CD4-positive, alpha-beta T cell treated with Interleukin-15 for 4 hours (primary cell): ENCODE measurements at places on chromosomes 6 and 20.

DNA sequence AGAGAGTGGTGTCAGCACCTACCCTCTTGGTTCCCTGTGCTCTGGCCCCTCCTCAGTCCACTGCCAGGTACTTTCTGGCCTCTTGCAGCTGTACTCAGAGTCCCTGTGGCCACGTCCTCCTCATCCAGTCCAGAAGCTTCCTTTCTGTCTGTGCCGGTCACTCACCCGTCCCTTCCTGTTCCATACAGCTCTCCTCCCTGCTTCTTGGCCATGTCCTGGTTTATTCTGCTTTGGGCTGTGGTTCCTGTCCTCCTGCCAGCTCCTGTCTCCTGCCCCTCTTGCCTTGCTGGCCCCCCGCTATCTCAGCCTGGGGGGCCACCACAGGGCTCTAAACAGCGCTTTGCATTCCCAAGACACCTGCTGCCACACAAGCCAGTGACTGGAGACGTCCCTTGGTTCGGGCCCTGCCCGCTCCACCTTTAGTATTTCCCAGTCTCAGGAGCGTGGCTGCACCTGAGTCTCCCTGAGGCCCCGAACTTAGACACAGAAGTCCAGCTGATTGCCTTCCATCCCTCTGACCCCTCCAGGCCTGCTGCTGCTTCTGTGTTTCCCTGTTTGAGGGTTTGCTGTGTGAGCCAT, 15.5 kb upstream of the RBM38 start:
- DNase-seq, result no peak

DNA sequence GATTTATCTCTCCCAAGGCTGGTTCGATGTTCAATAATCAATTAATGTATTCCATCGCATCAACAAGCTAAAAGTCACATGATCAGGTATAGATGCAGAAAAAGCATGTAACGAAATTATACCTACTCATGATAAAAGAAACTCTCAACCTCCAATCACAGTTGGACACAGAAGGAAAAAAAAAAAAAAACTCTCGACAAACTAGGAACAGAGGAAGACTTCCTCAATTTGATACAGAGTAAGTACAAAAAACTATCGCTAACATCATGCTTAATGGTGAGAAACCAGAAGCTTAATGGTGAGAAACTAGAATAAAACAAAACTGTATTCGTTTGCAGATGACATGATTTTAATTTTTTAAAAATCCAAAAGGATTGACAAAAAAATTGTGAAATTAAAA, 62.0 kb upstream of the SMIM29 start:
- no peak for DNase-seq

- no peak for DNase-seq
Measured at GRCh38 chr20:34403908-34404307, 40.8 kb downstream of the ITCH start.

DNA sequence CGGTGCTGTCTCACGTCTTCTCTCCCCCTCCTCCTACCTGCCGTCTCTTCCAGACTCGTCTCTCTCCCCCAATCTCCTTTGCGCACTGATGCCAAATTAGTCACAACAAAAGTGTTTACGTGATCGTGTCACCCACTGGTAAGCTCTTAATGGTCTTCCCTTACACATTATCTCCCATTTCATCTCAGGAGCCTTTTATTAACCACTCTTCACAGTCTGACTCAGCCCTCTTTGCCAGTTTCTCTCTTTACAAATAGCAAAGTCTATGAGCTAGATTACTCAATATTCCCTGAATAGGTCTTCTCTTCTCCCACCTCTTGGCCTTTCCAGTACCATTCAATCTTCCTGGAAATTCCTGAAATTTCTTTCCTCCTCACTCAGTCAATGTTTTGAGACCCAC, 247.0 kb downstream of the ESR1 start:
- no peak for DNase-seq

DNA sequence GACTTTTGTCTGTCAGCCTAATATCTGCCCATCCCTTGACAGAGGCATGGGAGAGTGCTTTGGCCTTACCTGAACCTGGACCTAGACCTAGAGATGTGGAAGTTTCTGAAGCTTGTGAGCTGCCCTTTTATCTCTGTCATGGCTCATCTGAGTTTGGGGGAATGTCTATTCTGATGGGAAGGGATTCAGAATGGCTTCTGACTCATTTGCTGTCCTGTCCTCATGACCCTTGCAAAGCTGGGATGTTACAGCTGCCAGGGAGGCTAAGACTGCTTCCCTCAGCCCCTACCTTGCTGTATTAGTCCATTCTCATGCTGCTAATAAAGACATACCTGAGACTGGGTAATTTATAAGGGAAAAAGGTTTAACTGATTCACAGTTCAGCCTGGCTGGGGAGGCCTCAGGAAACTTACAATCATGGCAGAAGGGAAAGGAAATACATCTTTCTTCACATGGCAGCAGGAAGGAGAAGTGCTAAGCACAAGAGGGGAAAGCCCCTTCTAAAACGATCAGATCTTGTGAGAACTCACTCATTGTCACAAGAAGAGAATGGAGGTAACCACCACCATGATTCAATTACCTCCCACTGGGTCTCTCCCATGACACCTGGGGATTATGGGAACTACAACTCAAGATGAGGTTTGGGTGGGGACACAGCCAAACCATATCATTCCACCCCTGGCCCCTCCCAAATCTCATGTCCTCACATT, 252.2 kb downstream of the ERMARD start:
- DNase-seq, result no peak

- DNase-seq, result no peak
Measured at GRCh38 chr6:155121699-155122098, 126.6 kb downstream of the TIAM2 start.

- DNase-seq, result no peak
Measured at GRCh38 chr6:17381424-17382147, 11.8 kb upstream of the CAP2 start.
